Activated CD8-positive, alpha-beta T cell treated with anti-CD3 and anti-CD28 coated beads for 36 hours (primary cell): ENCODE measurements at places on chromosomes 1 and 21. TPM values are rescaled to one million over a fixed set of nuclear protein-coding genes. Genes with fewer than 3 reads are reported as not detected.

HSPB7 gene
- not detected for total RNA-seq

SOAT1 gene
- 58.0 TPM for total RNA-seq

AQP10 gene
- not detected for total RNA-seq

CCDC27 gene
- not detected for total RNA-seq

SPRR2B gene
- total RNA-seq, result not detected

MMEL1 gene
- 3.1 TPM for total RNA-seq

DMRTA2 gene
- total RNA-seq, result not detected

KRTAP19-1 gene
- not detected for total RNA-seq

- DNase-seq, result peak; percentile 54
These were observed 719 bp downstream of the EYA3 start for GRCh38 chr1:28087614-28088167.

GRCh38 chr1:20223106-20223505 lies 36.8 kb upstream of the PLA2G2C start:
- no peak for DNase-seq

- peak; percentile 81 for DNase-seq
These were observed 22.9 kb downstream of the TSHB start for GRCh38 chr1:115052454-115053083.

DNA sequence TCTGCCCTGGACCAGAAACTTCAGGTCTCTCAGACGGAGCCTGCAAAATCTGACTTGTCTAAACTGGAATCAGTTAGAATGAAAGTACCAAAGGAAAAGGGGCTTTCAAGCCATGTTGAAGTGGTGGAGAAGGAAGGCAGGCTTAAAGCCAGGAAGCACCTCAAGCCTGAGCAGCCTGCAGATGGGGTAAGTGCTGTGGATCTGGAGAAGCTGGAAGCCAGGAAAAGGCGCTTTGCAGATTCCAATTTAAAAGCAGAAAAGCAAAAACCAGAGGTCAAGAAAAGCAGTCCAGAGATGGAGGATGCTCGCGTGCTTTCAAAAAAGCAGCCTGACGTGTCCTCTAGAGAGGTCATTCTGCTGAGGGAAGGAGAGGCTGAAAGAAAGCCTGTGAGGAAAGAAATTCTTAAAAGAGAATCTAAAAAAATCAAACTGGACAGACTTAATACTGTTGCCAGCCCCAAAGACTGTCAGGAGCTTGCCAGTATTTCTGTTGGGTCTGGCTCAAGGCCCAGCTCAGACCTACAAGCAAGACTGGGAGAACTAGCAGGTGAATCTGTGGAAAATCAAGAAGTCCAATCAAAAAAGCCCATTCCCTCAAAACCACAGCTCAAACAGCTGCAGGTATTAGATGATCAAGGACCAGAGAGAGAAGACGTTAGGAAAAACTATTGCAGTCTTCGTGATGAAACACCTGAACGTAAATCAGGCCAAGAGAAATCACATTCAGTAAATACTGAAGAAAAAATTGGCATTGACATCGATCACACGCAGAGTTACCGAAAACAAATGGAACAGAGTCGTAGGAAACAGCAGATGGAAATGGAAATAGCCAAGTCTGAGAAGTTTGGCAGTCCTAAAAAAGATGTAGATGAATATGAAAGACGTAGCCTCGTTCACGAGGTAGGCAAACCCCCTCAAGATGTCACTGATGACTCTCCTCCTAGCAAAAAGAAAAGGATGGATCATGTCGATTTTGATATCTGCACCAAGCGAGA lies 46.6 kb downstream of the ZBTB17 start:
- no peak for DNase-seq

- DNase-seq, result no peak
These were observed 54.6 kb upstream of the IPO9 start for GRCh38 chr1:201774224-201774982.

- no peak for DNase-seq
These were observed 5.3 kb downstream of the DENND2D start for GRCh38 chr1:111195002-111195684.

- DNase-seq, result no peak
These were observed 987.5 kb upstream of the NCAM2 start for GRCh38 chr21:20010691-20011200.

DNA sequence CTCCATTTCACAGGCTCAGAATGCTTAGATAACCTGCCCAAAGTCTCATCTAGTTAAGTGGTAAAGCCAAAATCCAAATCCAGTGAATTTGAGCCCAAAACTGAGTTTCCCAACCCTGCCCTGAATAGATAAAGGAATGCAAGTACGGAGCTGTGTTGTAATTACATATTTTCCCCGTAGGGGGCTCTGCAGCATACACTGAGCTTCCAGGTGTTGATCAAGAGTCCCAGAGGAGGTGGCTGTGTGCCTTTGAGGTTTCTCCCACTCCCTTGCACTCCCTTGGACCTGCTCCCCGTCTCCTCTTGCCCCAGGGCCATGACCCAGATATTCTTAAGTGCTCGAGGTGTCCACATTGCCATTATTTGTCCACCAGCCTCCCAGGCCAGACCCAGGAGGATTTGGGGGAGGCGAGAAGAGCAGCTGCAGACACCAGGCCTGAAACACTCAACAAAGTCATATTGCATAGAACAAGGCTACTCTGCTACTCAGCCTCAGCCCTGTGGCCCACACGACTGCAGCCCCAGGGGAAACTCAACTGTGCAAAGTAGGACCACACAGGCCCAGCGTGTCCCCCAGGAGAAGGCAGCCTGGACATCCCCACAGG lies 18.4 kb upstream of the LY9 start:
- DNase-seq, result peak; percentile 72

- peak; percentile 1 for DNase-seq
These were observed 690.7 kb downstream of the NCAM2 start for GRCh38 chr21:21688889-21689288.

- no peak for DNase-seq
These were observed 30.1 kb upstream of the TENT5C start for GRCh38 chr1:117575586-117576225.

- DNase-seq, result peak; percentile 66
These were observed 61.4 kb downstream of the TMEM200B start for GRCh38 chr1:29062157-29062942.

- peak; percentile 70 for DNase-seq
These were observed 99.1 kb upstream of the ARTN start for GRCh38 chr1:43834280-43835081.

DNA sequence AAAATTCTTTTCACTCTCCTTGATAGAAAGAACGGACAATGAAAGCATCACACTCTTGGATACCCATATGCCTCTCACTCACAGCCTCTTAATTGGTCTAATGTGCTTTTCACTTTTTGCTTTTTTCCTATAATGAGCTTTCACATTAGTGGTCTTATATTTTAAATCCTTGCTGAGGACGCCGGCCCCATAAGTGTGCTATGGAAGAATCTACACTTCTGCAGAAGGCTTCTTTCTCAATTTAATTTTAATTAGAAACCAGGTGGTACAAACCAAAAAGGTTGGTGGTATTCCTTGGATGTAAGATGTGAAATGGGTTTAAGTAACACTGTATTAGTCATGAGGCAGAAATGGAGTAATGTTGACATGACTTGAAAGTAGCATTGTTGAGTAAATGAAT lies 190.6 kb upstream of the NFIA start:
- no peak for DNase-seq

- no peak for DNase-seq
These were observed 11.4 kb downstream of the EMC1 start for GRCh38 chr1:19239876-19240275.

DNA sequence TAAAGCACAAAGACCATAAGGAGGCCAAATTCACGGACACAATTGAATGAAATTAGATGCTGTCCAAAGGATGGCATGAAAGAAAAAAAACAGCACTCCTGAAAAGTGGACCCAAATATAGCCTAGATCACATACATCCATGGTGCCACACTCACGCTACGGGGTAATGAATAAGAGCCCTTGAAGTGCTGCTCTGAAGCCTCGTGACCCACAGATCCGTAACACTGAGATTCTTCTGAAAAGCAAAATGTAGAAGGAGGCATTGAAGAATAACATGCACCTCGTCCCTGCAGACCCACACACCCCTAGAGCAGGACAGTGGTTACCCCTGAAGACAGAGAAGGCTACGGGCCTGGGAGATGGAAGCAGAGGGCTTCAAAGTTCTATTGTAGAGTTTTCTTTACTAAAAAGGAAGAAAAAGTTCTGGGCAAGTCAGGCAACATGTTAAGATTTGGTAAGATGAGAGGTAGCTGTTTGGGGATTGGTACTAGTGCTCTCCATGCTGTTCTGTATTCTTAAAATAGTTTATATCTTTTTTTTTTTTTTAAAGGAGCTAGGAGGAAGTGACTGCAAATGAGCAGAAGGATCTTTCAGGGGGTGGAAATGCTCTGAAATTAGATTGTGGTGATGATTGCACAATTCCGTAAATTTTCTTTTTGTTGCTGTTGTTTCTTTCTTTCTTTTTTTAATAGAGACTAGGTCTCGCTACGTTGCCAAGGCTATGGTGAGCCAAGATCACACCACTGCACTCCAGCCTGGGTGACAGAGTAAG lies 4.1 kb upstream of the ITGB2 start:
- no peak for DNase-seq

DNA sequence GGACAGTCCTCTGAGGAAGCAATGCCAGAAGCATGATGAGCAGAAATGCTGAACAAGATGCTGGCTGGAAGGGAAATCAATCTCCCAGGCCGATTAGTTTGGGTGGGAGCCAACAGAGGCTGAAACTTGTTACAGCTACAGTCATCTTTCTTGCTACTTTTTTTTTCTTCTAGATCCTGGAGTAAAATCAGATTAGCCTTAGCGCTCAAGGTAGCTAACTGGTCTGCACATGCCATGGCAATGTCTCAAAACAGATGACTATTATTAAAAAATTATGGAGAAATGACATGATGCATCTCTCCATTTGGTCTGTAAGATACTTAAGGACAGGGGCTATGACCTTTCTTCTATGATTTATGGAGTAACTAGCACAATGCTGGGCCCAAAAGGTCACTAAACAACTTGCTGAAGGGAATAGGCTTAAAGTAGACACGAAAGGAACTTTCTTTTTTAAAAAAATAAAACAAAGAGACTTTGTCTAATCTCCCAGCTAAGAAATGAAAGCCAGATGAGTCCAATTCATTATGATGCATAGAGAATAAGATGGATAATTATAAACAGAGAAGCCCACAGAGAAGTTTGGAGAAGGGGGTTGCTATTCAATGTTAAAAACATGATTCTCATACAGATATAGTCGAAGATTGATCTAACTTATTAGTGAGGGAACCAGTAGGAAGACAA lies 42.5 kb downstream of the UTP25 start:
- DNase-seq, result no peak

DNA sequence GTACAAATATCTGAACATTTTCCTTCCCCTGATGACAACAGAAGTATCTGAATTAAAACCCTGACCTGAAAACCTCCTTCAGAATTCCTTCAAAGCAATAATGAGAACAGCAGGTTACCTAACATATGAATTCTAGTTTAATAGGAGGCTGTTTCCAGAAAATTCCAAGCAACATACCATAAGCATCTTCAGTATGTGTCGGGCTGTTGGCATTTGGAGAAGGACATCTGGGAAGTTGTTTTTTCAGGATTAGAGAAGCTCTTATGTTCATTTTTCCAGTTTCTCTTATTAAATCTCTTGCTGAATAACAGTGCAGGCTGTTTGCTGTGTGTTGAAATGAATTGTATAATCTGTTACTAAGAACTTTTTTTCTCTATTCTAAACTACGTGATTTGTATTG lies 101.5 kb downstream of the PLA2G4A start:
- DNase-seq, result no peak

GRCh38 chr1:22876359-22877111 lies 96.1 kb downstream of the LACTBL1 start:
- no peak for DNase-seq

DNA sequence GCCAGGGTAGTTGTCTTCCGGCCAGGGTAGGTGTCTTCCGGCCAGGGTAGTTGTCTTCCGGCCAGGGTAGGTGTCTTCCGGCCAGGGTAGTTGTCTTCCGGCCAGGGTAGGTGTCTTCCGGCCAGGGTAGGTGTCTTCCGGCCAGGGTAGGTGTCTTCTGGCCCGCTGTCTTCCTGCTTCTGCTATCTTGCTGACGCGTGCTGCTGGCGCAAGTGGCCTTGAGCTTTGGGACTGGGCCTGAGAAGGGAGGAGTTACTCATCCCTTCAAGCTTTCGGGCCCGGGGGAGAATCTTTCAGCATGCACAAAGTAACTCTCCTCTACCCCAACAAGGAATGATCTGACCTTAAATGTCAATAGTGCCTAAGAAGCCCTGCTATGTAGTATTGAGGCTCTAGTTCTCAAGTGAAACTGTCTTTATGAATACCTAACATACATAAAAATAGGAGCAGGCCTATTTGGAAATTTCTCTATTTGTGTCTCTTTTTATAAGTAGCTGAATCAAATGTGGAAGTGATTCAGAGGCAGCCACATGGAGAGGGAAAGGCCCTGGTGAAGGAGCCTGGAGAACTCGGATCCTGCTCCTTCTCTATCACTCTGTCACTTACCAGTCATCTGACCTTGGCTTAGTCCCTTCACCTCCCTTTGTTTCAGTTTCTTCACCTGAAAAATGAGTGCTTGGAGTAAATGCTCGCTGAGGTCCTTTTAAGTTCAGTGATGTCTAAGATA lies 65.6 kb downstream of the RGL1 start:
- no peak for DNase-seq

DNA sequence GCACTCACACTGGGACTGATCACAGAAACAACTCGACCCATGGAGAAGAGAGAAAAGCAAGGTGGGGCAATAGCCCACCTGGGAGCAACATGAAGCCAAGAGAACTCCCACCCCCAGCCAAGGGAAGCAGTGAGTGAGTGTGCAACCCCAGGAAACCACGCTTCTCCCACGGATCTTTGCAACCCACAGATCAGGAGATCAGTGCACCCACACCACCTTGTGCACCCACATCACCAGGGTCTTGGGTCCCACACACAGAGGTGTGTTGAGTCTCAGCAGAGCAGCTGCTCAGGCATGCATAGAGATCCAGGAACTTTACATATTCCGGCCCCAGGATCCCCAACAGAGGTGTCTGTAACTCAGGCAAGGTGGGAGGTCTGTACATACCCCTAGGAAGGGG lies 17.2 kb upstream of the PRDX6 start:
- no peak for DNase-seq

- peak; percentile 27 for DNase-seq
These were observed 663 bp upstream of the GBP6 start for GRCh38 chr1:89363196-89363595.

DNA sequence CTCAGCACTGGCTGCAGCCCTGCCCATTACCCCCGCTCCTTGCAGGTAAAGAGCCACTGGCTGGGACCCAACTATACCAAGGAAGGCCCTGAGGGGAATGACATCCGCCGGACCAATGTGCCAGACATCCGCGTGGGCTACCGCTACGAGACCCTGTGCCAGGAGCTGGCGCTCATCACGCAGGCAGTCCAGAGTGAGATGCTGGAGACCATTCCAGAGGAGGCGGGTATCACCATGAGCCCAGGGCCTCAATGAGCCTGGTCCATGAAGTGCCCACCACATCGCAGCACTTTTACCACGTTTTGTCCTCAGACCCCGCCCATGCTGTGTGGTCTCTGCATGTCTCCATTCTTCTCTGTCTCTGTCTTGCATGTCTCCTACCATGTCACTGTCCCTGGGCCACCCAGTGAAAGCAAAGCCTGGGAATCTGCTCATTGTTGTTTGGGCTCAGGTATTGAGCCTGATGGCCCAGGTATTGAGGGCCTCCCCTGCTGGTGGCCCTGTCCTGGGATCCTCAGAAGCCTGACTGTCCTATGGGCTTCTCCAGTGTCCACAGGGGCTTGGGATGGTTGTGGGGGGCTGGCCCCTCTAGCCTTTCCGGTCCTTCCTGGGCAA lies 11.4 kb downstream of the AMPD2 start:
- no peak for DNase-seq

- no peak for DNase-seq
These were observed 101.1 kb upstream of the ZC3H11B start for GRCh38 chr1:219713981-219714381.

- peak; percentile 32 for DNase-seq
These were observed 58.7 kb upstream of the PTGS2 start for GRCh38 chr1:186738926-186739325.

- DNase-seq, result no peak
These were observed 167.7 kb downstream of the ZSCAN20 start for GRCh38 chr1:33640114-33640660.
